ENCODE measurements at places on chromosomes 2 and 18. TPM values are rescaled to one million over a fixed set of nuclear protein-coding genes. Genes with fewer than 3 reads are reported as not detected.

DNA sequence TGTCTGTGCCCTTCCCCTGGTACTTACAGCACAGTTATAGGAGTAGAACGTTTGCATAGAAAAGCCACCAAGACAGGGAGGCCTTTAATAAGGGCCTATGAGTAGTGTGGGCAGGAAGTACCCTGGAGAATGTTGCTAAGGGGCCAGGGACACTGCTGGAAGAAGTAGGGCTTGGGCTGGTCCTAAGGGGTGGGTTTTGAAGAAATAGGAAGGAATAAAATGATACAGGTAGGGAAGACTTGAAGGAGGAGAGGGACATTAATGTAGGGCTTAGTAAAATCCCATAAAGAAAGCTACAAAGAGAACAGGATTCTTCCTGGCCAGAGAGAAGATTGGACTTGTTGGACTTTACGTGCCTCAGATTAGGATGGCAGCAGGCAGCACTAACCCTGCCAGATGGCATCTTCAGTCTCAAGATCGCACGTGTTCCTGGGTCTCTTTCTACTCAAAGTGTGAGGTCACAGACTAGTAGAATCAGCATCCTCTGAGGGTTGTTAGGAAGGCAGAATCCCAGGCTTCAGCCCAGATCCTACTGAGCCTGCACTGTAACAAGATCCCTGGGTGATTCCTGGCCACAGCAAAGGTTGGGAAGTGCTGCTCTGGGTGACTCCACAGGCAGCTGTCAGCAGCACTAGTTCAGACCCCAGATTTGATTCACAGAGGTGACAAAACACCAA, 39.2 kb downstream of the EPAS1 start:
- DNase-seq = no peak

DNA sequence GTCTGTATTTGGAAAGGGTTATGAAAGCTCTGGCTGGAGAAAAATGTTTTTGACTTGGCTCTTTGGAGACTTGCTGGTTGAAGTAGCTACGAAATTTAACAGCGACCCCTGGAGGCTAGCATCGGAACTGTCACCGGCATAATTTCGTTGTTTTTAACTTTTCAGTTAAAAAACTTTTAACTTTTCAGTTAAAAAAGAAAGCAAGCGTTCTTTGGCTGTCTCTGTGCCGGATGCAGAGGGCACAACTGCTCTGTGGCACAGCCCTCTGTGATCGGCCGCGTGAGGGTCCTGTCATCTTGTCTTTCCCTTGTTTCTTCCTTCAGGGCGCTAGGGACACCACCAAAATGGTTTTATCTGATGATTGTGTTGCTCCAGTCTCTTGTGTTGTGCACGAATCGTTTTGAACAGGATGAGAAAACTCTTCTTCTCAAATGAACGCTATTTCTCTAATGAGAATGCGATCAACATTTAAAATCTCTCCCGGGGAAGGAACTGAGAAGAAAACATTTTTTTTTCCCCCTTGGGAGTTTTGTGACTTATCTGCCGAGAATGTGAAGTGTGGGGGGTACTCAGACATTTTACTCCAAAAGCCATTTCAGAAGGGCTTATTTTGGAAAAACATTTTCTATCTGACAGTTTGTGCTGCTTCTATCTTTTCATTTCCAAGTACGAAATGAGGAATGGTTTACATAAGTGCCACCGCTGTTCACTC, 57.1 kb downstream of the ADCYAP1 start:
- no peak for DNase-seq

DNA sequence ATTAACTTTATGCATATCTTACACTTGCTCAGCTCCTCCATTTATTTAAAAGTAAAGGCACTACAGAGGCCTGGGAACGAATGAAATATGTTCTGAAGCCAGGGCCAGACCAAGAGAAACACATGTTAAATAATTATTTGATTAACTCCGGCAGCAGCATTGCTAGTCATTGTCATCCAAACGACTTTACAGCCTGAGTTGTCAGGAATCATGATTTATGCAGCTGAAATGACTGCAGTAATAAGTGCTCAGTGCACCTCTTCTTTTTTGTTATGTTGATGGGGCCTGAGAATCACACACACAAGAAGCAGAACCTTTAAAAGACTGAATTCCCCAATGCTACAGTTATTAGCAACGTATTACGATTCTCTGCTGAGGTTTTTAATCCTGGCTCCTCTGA, 58.9 kb downstream of the EPHA4 start:
- DNase-seq = no peak

- DNase-seq = no peak
Measured at GRCh38 chr2:145811276-145812164, 1291.6 kb upstream of the ZEB2 start.

DNA sequence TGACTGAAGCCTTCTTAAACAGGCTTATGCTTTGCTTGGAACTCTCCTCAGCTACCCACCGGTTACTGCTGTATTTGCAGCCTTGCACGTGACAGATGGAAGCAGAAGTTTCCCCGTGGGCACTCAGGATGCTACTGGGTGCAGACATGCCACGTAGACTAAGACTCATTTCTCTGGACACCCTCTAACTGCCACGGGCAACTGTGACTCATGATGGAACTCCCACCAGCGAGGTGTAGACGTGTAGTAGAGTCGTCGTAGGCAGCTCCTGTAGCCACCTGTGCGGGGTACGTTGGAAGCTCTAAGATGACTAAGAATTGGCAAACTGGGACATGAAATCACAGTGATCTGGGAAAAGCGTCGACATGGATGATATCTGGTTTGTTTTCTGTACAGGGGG, 27.5 kb downstream of the TSHZ1 start:
- DNase-seq = no peak

- DNase-seq = peak; percentile 81
Measured at GRCh38 chr2:171160956-171161740, 455 bp upstream of the TLK1 start.

DNA sequence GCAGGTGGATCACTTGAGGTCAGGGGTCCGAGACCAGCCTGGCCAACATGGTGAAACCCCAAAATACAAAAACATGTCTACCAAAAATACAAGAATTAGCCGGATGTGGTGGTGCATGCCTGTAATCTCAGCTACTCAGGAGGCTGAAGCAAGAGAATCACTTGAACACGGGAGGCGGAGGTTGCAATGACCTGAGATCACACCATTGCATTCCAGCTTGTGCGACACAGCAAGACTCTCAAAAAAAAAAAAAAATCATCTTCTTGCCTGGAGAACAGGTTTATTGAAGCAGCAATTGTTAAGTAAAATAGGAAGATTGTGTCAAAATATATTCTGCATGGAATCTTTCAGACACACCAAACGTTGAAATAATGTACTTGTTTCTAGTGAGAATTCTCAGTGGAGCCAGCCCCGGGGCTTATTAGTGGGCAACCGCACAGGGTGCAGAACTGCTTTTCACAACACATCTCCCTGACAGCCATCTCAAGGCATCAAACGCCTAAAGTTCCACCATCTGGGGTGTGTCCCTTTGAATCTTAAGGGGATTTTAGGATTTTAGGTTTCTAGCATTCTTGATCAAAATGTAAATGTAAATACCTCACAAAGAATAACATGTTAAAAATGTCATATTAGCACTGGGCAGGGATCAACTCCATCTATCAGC, 28.6 kb upstream of the PPP4R1 start:
- DNase-seq = no peak

- no peak for DNase-seq
Measured at GRCh38 chr18:62499263-62499650, 23.6 kb upstream of the ZCCHC2 start.

- no peak for DNase-seq
Measured at GRCh38 chr2:121524685-121525425, 5.8 kb upstream of the RNU4ATAC start.

GRCh38 chr2:215825707-215826106, 187.6 kb downstream of the MREG start:
- no peak for DNase-seq

DNA sequence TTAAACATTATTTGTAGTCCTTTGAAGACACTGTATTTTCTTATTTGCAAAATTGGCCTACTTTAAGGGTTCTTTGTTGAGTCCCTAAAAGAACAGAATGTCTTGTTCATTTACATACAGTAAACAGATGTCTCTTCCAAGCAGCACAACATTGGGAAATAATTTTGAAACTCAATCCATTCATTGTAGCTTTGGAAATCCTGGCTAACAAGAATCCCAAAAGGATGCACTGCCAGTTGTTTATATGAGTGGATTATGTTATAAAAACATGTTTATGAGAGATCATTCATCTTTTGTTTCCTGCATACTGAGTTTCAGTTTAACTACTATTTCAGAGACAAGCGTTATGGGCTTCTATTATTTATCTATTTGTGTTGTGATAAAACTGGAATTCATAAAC, 499.3 kb downstream of the PID1 start:
- no peak for DNase-seq

- no peak for DNase-seq
Measured at GRCh38 chr2:107737756-107738155, 88.9 kb upstream of the RGPD4 start.

GRCh38 chr2:37324536-37324785, 172 bp downstream of the PRKD3 start:
- DNase-seq = peak; percentile 85

DNA sequence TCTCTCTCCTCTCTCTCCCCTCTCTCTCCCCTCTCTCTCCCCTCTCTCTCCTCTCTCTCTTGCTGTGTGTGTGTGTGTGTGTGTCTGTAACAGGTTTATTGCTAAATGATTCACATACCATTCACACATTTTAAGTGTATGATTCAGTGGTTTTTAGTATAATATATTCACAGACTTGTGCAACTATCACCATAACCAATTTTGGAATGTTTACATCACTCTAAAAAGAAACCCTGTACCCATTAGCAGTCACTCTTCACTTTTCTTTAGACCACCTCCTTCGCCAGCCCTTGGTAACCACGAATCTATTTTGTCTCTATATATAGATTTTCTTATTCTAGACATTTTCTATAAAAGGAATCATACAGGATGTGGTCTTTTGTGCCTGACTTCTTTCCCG, 11.4 kb downstream of the THNSL2 start:
- no peak for DNase-seq

- DNase-seq = no peak
Measured at GRCh38 chr2:137154946-137155345, 389.6 kb downstream of the THSD7B start.

DNA sequence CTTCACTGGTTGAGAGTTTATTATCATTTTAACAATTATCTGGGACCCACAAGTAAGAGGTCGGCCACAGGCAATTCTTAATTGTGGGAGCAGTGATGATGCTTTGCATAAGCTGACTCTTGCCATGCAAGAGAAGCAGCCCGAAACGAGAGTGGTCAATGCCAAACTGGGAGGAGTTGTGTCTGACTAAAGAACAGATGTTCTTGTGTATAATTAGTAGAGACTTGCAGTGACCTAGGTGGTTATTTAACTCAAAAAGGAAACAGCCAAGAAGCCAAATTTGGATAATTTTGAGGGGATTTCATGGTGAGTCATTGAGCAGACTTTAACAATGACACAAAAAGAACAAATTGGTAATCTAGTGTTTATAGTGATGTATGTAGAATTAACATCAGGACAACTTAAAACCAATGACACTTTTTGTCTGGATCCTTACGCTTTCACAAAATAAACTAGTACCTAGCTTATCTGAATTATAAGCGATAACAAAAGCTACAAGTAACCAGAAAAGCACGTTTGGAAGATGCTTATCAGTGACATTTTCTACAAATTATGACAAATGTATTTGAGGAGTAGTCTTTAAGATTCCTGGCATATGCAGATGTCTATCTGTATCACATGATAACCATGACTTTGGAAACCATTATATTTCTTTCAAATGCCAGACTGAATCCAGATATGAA, 184.7 kb upstream of the DLGAP1 start:
- no peak for DNase-seq

GRCh38 chr2:197035002-197035401, 108.5 kb upstream of the PGAP1 start:
- no peak for DNase-seq

GRCh38 chr2:26767129-26767528, 3.0 kb downstream of the SLC35F6 start:
- DNase-seq = no peak

- no peak for DNase-seq
Measured at GRCh38 chr2:192559587-192559986, 364.9 kb upstream of the TMEFF2 start.

GRCh38 chr2:199713746-199714145, 137.2 kb downstream of the FTCDNL1 start:
- no peak for DNase-seq

GRCh38 chr2:237552908-237553307, 13.5 kb upstream of the PRLH start:
- no peak for DNase-seq

GRCh38 chr2:124836416-124836815, 811.3 kb downstream of the CNTNAP5 start:
- no peak for DNase-seq

DNA sequence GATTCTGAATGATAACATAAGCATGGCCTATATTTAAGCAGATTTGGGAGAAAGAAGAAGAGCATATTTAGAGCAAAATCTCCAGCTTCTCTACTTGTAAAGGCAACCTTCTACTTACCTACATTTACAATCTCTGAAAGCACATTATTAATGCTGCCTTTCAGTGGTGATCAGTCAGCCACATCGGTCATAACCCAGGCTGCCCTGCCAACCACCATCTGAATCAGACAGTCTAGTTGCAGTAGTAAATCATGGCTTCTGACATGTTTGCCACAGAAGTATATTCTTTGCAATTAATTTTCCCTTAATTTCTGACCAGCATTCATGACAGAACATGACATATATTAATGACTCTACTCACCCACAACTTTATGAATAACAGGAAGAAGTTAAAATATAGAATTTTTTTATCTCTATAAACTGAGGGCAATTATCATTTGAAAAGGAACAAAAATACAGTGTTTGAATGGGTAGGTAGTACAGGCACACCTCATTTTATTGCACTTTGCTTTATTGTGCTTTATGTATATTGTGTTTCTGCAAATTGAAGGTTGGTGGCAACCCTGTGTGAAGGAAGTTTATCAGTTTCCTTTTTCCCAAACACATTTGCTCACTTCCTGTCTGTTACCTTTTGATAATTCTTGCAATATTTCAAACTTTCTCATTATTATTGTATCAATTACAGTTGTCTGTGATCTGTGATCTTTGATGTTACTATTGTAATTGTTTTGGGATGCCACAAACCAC, 531.6 kb upstream of the CHAC2 start:
- no peak for DNase-seq

DNA sequence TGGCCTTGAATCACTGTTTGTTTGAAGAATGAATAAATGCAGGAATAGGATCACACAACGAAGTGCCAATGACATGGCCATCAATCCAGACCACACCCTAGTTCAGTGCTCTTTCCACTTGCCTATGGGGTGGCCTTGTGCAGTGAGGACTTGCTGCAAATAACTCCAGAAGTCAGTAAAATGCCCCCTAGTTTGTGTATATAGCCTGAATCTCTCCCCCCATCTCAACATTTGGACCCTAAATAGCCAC, 299 bp downstream of the FABP1 start:
- DNase-seq = no peak

LAMA3 gene
- 1.4 TPM for total RNA-seq

DOCK10 gene
- total RNA-seq = 10.2 TPM

COLEC12 gene
- 0.37 TPM for total RNA-seq

LAMA1 gene
- total RNA-seq = 0.18 TPM

UGT1A4 gene
- total RNA-seq = 433 TPM

FBXO15 gene
- 0.51 TPM for total RNA-seq

Data from right lobe of liver (tissue), 6 donors.